ENCODE measurements at places on chromosomes 5 and 9. TPM values are rescaled to one million over a fixed set of nuclear protein-coding genes. Genes with fewer than 3 reads are reported as not detected.

Gene PRDM9
- total RNA-seq, result not detected

Gene TEX10
- 17.3 TPM for total RNA-seq

Gene HDHD3
- total RNA-seq, result 15.5 TPM

Gene PCDHGB2
- 0.12 TPM for total RNA-seq

Gene GEMIN5
- 13.2 TPM for total RNA-seq
